ENCODE measurements at places on chromosomes 2 and 18.

DNA sequence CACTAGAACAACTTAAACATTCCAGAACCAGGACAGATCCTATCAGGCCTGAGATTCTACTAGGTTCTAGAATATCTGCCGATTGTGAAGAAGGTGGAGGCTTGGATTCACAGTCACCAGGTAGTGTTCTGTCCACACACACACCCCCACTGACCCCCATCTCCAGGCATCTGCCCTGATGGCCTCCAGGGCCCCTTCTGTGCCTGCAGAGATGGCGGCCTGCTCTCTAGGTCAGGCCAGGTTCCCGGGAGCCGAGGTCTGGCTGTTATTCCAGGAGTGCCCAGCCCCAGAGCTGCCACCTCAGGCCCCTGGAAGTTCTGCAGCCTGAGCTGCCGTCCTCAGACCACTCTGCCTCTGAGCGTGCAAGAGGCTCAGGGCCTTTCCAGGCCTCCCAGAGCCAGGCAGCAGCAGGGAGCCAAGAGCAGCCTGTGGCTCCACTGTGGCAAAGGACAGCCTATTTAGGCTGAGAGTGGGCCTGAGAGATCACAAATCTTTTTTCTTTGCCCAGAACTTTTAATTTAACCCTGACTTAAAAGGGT, 96.2 kb upstream of the ASAP2 start:
- DNase-seq = no peak

GRCh38 chr2:28168376-28168775, 224.3 kb upstream of the FOSL2 start:
- no peak for DNase-seq

DNA sequence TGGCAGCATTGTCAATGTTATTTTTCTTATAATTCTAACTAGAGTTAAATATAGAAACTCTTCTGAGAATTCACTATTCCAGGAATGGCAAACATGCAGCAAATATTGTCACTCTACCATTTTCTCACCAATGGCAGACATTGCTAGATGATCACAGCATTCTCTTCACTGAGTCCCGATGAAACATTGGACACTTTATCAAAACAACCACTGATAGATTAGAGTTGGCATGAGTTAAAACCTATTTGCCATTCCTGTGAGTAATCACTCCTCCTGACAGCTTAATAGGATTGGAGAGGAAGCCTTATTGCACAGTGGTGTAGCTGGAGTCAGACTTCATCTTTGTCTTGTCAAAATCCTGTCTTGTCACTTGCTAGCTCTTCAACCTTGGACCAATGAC, 163.9 kb upstream of the THUMPD2 start:
- DNase-seq = no peak

GRCh38 chr2:70505613-70506391, 47.8 kb downstream of the TGFA start:
- no peak for DNase-seq

- no peak for DNase-seq
Measured at GRCh38 chr2:214904176-214904575, 94.7 kb upstream of the BARD1 start.

DNA sequence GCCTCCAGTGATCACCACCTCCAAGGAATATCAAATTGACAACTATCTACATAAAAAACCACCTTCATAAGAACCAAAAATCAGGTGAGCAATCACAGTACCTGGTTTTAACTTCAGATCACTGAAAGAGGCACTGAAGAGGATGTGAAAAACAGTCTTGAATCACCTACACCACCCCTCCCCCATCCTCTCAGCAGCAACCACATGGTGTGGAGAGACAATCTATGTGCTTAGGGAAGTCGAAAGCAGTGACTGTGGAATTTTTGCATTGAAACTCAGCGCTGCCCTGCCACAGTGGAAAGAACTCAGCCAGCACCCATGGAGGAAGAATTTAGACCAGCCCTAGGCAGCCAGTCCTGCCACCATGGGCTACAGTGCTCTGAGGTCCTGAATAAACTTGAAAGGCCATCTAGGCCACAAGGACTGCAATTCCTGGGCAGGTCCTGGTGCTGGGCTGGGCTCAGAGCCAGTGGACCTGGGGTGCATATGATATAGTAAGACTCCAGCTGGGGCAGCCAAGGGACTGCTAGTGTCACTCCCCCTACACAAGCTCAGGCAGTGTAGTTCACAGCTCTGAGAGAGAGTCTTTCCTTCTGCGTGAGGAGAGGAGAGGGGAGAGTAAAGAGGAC, 75.6 kb downstream of the ATL2 start:
- DNase-seq = no peak

DNA sequence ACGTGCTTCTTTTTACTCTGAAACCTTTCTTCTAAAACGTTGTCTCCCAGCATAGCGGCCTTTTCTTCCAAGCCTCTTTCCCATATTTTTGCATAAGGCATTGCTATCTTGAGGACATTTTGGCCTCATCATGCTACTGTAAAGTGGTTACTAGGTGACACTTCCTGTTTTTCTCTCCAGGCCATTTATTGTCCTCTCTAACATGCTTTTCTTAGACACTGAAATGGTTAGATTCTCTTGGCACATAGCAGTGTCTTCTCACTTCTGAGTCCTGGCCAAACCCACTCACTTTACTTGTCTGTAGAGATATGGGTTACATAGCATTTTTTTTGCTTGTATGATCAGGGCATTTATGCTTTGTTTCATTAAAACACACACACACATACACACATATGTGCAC, 50.1 kb upstream of the KCNH7 start:
- no peak for DNase-seq

- no peak for DNase-seq
Measured at GRCh38 chr2:30216157-30216556, 15.2 kb upstream of the LBH start.

- DNase-seq = no peak
Measured at GRCh38 chr2:98921062-98921461, 15.0 kb downstream of the CRACDL start.

DNA sequence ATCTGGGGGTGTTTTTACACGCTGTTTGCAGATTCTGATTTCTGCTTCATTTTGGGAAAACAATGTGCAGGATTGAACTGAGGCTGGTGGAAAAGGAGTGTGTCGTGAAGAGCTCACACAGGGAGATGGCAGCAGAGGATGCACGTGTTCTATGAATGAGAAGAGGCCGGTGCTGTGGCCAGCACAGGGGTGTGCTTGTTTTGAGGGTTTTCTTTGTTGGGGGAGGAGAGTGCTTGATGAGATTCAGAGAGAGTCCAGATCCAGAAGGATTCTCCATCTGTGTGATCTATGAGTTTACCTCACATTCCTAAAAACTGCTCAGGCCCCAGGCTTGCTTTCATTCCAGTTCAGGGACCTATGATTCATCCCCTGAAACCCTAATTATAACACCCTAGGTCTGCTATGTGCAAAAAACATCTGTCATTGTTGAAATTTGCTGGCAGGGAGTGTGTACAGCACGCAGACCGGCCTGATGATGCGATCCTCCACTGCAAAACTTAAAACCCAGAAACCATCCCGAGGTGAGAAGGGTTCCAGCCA, 12.1 kb downstream of the TGFA start:
- no peak for DNase-seq

GRCh38 chr2:176388861-176389260, 119.6 kb downstream of the MTX2 start:
- no peak for DNase-seq

- no peak for DNase-seq
Measured at GRCh38 chr18:48913775-48914174, 37.0 kb downstream of the SMAD7 start.

DNA sequence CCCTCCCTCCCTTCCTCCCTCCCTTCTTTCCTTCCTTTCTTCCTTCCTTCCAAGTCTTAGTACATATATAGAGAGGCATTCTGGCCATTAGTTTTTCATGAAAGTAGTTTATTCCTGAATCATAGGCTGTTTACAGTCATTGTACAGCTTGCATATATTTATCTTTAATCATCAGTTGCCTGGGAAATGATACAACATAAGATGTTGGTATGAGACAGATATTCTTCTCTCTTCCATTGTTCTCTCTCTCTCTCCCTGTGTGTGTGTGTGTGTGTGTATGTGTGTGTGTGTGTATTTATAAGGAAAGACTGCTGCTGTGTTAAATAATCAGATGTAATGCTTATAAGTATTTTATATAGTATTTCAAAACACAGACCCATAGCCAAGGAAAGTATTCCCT, 289.8 kb upstream of the UBE2E3 start:
- no peak for DNase-seq

DNA sequence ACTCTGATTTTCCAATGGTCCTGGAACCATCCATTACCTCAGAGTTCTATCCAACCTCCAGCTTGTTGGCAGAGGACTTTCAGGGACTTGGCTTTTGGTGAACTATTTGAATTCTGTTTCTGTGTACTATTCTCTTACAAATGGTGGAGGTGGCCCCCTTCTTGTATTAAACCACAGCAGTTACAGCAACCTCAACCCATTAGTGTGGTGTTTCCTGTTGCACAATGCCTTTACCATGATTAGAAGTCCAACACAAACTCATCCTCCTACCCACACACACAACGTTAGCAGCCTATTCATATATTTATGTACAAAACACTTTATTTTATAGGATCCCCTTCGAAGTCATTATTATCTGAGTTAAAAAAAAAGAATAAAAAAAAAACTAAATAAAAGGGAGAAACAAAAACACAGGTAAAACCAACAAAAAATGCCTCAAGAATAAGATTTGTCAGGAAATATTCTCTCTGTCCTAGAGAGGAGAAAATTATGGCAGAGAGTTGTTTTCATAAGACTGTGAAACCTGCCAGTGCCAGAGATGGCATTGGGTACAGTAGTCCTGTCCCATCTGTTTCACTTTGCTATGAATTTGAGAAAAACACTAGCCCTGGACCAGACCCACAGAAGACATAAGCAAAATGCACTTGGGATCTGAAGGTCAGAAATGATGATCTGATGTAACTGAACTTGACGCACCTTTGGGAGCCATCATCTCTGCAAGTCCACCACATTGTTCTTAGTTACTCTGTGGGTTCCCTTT, 1896.0 kb upstream of the PIK3C3 start:
- DNase-seq = no peak

- DNase-seq = peak; percentile 59
Measured at GRCh38 chr18:36451454-36452251, 154.1 kb downstream of the FHOD3 start.

GRCh38 chr2:206832873-206833272, 67.5 kb downstream of the FASTKD2 start:
- no peak for DNase-seq

- DNase-seq = no peak
Measured at GRCh38 chr18:56831988-56832387, 180.8 kb downstream of the WDR7 start.

All from trophoblast cell (in vitro differentiated cells and primary cell).